ENCODE measurements at places on chromosomes 7 and 10.

GRCh38 chr7:140678816-140679130 lies 6.0 kb downstream of the ADCK2 start:
- no peak for DNase-seq

DNA sequence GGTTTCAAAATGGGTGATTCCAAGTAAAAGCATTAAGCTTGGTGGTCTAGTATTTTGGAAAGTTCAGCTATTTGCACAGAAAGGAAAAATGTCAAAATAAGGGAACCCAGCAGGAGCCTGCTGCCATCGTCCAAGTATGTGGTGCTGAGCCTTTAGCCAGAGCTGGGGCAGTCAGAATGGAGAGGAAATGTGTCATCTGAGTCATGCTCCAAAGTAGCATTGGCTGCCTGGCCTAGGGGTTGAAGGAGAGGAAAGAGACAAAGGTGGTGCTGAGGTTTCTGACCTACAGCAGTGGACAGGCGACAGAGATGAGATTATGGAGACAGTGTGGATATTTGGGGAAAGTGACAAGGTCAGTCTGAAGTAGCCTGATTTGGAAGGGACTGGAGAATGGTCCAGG lies 103.9 kb downstream of the PLCE1 start:
- DNase-seq: no peak

- no peak for DNase-seq
Measured at GRCh38 chr7:155210356-155210755, 87.3 kb upstream of the INSIG1 start.

- DNase-seq: no peak
Measured at GRCh38 chr10:97546456-97547270, 25.9 kb upstream of the ANKRD2 start.

GRCh38 chr10:28668363-28669226 lies 8.7 kb upstream of the BAMBI start:
- DNase-seq: peak; percentile 66

DNA sequence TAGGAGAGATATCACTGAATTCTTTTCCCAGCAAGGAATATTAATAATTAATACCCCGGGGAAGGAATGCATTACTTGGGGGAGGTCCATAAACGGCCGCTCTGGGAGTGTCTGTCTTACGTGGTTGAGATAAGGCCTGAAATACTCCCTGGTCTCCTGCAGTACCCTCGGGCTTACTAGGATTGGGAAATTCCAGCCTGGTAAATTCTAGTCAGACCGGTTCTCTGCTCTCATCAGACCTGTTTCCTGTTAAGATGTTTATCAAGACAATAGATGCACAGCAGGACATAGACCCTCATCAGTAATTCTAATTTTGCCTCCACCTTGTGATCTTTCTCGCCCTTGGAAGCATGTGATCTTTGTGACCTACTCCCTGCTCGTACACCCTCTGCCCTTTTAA lies 162.8 kb upstream of the KCND2 start:
- DNase-seq: no peak

DNA sequence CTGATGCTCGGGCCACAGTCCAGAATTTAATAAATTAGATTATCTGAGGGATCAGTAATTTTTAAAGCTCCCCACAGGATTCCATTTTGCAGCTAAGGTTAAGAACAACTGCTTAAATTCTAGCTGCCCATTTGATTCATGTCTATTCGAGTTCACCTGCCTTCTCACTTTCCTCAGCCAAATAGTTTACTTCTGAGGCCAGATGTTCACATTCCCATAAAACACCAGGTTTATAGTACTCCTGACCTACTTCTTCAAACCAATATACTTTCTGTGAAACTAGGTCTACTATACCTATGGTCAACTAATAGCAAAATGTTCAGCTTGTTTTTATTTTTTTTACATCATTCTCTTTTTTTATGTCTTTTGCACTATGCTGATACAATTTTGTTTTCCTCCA lies 86.3 kb downstream of the GPR158 start:
- DNase-seq: no peak

- DNase-seq: no peak
Measured at GRCh38 chr10:50291261-50291850, 40.0 kb upstream of the ASAH2 start.

DNA sequence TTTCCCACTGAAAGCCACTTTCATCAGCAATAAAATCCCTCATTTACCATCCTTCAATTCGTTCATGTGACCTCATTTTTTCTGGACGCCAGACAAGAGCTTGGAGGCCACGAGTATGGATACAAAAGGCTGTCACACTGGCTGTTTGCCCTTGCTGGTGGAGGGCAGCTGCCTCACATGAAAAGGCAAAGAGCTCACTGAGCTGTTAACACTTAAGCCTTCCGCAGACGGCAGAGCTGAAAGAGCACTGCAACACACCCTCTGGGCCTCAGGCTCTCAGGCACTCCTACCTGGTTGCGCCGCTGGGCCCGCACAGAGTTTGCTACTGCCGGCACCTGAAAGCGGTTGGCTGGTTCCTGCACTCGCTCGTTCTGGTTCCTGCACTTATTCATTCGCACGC lies 193.5 kb downstream of the CFTR start:
- no peak for DNase-seq

DNA sequence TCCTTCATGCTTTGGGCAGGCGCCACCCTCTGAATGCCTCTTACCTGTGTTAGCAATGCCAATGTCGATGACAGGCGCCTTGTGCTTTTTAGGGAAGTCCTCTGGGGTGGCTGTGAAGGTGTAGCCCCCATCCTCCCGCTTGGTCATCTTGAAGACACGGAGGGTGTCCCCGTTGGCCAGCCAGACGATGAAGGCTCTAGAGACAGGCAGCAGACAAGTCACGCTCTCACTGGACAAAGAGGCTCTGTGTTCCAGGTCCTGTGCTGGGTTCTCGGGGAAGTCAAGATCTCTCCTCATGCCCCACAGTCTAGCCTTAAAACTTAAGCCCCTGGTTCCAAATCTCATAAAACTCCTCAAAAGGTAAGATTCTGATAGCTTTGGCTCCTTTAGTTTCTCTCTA lies 5.1 kb downstream of the TBL2 start:
- DNase-seq: no peak

GRCh38 chr10:49366460-49366859 lies 29.4 kb downstream of the DRGX start:
- no peak for DNase-seq

GRCh38 chr7:131895541-131896164 lies 339.2 kb upstream of the PODXL start:
- DNase-seq: no peak

- DNase-seq: no peak
Measured at GRCh38 chr10:89589101-89589720, 53.8 kb upstream of the SLC16A12 start.

- no peak for DNase-seq
Measured at GRCh38 chr10:33557313-33557712, 222.8 kb upstream of the NRP1 start.

DNA sequence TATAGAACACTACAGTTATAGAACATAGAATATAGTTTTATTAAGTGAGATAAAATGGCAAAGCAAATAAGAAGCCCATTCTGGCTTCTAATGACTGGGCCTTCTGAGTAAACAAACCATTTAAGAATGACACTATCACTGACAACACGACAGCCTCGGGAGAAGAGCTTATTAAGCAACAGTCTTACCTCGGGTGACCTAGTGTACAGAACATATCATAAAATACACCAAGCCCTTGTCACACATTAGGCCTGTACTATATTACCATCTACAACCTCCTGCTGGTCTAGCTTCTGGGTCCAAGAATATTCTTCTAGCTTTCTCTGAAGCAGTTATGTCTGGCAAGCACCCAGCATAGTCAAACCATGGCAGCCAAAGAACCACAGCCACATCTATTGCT lies 32.0 kb downstream of the CCDC186 start:
- no peak for DNase-seq

DNA sequence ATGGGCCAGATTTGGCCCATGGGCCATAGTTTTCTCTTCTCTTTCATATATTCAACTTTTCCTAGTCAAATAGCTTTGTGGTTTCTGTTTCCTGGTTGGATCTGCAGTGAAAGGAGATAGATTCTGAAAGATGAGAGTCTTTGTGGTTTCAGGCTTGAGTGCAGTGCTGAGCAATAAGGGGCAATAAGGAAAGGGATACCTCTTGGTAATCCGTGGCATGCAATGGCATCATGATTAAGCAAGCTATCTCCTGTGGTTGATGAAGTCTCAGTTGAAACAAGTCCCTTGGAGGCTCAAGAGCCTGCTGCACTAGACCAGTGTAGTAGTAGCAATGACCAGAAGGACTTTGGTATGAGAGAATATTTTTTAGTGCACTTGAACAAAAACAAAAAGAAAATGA lies 187.7 kb upstream of the CNTNAP2 start:
- no peak for DNase-seq

- DNase-seq: peak; percentile 15
Measured at GRCh38 chr10:78520737-78521430, 487.2 kb downstream of the RPS24 start.

GRCh38 chr10:124941823-124942222 lies at the start of gene ZRANB1:
TSS of gene ZRANB1 (plus strand) at chr10:124942123. CDS start at chr10:124942494, 371 bp downstream.
- no peak for DNase-seq

DNA sequence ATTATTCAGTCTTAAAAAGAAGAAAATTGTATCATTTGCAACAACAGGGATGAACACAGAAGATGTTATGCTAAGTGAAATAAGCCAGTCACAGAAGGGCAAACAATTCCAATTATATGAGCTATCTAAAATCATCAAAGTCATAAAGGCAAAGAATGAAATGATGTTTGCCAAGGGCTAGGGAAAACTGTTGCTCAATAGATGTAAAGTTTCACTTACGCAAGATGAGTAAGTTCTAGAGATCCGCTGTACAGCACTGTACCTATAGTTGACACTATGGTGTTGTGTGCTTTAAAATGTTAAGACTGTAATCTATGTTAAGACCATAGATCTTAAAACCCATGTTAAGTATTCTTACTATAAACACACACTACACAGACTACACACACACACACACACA lies 904.6 kb upstream of the LRRN3 start:
- DNase-seq: no peak

- DNase-seq: no peak
Measured at GRCh38 chr10:20343036-20343435, 526.8 kb downstream of the PLXDC2 start.

DNA sequence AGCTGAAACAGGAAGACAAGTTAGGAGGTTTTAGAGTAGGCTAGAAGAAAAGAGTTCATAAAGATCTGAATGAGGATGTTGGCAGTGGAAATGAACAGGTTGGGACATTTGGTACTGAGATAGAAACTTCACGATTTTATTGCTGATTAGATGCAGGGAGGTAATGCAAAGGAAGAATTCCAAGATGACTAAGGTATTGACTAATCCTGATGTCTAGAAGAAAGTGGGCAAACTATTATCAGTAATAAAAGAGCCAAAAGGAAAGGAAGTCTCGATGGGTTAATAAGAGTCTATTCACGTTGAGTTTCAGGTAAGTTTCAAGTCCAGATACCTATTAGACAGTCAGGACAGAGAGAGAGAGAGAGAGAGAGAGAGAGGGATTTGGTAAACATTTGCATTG lies 631.3 kb upstream of the LRRTM3 start:
- DNase-seq: no peak

DNA sequence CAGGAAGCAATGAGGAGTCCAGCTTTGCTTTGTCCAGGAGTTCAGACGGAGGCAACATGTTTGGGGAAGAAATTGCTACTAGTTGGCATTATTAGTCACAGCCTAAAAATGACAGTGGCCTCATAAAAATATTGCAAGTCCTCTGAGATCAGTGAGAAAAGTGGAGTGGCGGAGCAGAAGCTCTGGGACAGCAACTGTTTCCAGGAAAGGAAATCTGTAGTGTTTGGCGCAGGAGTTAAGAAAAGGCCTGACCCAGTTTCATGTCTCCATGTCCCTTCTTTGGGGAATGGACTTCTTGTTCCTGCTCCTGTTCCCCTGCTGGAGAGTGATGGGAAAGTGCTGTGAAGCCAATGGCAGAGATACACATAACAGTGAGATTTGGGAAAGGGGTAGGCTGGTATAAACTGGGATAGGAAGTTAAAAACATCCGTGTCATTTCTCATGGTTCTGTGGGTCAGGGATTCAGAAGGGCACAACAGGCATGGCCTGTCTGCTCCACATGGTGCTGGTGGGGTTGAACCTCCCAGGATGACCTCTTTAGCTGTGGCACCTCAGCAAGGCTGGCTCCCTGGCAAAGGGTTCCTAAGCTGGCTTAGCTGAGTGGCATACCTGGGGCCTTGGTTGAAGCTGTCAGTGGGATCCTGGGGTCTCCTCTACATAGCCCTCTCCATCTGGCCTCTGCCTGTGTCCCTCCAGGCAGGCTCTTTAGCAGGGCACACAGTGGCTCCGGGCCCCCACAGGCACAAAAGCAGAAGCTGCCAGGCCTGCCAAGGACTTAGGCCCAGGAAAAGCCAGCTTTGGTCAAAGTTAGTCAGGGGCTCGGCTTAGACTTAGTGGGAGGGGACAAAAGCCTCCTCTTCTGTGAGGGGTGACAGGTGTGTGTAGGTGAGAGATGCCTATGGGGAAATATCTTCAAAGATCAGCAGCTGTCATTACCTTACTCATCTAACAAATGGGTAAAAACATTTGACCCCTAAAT lies 77.7 kb downstream of the WDFY4 start:
- DNase-seq: no peak

Measured in activated CD4-positive, alpha-beta T cell treated with anti-CD3 and anti-CD28 coated beads, Interleukin-2, amount 50 U/mL, for 48 hours (primary cell).